SK-N-MC (cell line): ENCODE measurements at places on chromosomes 5 and 9.

DNA sequence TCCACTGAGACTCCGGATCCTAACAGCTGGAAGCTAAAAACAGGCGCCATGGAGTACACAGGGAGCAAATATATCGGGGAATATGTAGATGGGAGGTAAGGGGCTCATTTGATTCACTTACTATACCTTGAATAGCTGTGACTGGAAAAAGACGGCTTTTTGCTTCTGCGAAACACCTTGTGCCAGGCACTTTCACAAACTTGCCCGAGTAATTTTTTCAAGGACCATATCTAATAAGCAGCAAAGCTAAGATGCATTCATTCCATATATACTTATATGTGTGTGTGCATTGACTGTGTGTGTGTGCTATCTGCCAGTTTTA, 178 bp downstream of the MORN5 start:
- no peak for DNase-seq

- no peak for DNase-seq
These were observed 194.1 kb upstream of the PANK3 start for GRCh38 chr5:168773226-168773625.

- no peak for DNase-seq
These were observed 285.4 kb downstream of the TMEM232 start for GRCh38 chr5:110441035-110441434.

DNA sequence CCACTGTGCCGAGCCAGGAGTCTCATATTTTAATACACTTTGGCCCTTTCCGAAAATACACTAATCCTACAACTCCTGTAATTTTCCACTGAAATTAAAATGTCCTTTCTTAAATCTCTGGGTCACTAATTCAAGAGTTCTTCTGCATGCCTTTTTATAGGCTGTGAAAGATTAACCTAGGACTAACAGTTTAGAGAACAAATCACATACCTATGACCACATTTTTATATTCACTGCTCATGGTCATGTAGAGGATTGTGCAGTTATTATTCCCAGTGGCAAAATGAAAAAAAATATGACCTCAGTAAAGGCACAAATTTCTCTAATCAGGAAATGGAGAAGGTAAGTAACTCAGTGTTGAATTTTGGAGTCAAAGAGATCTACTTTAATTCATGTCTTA, 33.4 kb downstream of the SLCO4C1 start:
- no peak for DNase-seq

GRCh38 chr5:115892021-115892420, 50.3 kb downstream of the AP3S1 start:
- DNase-seq: no peak

- no peak for DNase-seq
These were observed 57.5 kb upstream of the ICE1 start for GRCh38 chr5:5364932-5365331.

DNA sequence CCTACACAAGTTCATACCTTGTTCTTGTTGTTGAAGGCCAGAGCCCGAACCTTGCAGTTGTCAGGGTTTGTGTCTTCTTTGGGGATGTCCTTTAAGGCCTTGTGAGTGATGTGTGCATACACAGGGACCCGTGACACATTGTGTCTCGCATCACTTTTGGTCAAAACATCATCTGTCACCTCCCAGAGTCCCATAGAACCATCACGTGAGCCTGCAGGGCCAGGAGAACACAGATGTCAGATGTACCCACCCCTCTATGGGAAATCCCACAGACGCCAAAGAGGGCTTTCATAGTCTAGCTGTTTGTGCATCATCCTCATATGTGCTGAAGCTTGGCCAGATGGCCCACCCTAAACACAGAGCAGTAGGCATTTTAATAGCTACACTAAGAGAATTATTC, 28.2 kb downstream of the DCAF12 start:
- DNase-seq: no peak

- DNase-seq: peak; percentile 77
These were observed 129.6 kb upstream of the CNTLN start for GRCh38 chr9:17005056-17005823.

DNA sequence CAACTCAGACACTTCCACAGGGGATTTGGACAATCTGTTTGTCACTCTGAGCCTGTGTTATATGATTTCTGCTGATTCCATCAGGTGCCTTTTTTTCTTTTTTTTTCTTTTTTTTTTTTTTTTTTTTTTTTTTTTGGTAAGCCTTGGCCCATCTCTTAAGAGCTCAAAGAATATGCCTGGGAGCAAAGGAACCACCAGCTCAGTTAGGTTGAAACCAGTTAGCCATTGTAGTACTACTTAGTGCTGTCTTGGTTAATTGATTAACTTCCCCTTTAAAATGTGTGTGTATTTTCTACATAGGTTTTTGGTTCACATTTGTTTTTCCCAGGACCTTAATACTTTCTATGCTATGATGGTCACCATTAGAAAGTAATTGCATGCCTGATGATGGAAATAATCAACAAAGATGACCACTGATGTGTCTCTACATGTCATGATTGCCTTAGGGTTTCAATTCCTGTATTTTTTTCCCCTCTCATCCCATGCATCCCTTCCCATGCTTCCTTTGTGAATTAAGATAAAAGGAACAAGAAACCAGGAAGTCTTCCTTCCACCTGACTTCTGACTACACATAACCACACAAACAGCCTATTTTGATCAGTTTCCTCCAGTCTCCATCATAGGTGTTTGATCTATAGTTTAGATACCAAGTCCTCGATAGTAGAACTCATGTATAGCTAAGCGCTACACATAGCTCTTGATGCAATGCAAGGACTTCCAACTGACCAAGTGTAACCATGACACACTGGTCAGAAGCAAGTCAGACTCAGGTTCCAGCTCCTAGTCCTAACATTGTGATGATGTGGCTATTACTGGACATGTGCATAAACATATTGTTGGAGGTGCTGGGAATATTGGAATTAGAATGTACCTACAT, 306.1 kb downstream of the EFNA5 start:
- DNase-seq: no peak

DNA sequence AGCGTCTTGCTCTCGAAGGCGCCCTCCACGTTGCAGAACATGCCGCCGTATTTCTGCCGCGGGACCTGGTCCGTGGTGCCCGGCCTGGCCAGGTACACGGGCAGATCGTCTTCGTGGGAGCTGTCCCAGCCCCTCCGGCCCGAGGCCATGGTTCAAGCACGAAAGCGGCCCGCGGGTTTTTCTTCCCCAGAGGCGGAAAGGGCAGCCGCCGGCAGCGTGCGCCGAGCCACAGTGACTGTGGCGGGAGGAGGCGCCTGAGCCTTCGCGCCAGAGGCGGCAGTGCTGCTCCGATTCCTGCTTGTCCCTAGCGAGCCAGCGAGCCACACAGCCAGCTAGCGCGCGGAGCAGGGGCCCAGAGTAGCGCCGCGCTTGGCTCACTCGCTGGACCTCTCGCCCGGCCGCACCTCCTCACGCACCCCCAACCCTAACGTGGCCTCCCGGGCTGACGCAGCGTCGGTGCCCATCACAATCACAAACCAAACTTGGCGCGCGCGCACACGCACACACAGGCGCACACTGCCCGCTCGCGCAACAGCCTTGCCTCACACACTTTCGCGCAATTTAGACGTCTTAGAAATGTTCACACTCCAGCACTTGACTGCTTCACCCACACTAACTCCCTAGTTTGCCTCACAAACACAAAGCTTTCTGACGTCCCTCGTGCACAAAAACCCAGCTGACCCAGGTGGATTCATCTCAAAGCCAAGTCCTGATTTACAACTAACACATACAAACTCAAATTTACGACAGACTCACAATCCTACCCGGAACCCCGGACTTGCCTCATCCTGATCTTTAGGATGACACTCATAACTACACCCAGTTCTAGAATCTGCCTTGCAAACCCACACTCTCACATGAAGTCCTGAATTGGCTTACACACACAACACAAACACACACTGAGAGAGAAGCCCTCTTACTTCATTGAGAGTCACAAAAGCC, at the start of gene DPYSL3:
Gene DPYSL3, minus strand, starts transcription at position 359 of the 942 bp plus-strand sequence. Its CDS starts 210 bp downstream, at position 149.
- DNase-seq: no peak

DNA sequence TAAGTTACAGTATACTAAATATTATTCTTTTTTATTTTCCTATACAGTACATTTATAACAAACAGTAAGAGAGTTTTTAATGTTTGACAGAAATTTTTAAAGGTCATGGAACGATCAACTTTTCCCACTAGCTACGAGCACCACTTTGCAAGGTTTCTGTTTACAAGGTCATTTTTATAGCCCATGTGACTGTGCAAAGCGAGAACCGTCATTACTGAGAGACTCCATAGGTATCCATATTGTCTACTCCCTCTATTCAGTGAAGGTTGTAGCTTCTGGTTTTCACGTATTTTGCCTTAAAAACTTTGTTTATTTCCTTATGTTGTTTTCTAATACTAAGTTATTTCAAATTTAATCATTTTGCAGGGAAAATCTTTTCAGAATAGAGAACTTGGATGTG, 186.3 kb upstream of the RGMB start:
- no peak for DNase-seq

GRCh38 chr5:137448868-137449267, 50.3 kb downstream of the SPOCK1 start:
- DNase-seq: no peak

DNA sequence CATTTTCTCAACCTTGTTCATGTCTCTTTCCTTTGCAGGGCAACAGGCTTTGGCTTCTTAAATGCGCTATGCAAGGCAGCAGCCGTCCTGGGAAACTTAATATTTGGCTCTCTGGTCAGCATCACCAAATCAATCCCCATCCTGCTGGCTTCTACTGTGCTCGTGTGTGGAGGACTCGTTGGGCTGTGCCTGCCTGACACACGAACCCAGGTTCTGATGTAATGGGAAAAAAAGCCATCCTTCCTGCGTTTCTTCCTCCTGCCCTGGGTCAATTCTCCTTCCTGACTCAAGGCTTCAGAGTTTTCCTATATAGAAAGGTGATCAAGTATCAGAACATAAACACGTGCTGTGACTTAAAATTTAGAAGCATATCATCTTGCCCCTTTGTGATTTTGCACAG, 77.8 kb upstream of the IQGAP2 start:
- no peak for DNase-seq

DNA sequence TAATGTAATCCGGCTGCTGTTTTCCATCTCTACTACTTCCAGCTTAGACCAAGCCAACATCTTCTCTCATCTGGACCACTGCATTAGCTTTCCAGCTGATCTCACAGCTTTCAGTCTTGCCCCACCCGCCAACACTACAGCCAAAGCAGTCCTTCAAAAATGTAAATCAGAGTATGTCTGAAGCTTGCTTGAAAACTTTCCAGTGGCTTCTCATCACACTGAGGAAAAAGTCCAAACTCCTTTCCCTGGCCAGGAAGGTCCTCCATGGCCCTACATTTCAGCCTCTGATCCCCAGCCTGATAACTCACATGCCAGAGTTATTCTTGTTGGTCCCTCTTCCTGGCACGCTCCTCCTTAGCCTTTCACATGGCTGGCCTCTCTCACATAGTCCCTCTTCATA, 38.5 kb downstream of the TTC1 start:
- DNase-seq: no peak

DNA sequence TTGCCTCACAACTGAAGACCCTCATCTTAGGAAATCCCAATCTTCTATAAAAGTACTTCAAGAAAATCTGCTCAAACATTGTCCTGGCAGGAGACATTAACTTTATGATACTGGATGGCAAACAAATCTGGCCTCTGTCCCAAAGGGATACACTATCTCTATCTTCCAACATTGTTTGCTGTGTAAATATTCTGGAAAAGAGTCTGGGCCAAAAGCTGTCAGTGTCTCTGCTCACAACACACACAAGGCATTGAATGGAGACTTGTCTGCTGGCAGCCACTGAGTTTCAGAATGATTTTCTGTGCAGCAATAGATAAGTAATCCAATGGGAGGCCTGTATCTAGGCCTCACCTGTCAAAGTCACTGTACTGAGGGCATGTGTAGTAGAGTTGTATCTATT, 471.1 kb downstream of the DMAC1 start:
- no peak for DNase-seq

GRCh38 chr9:124283228-124283814, 25.6 kb downstream of the NEK6 start:
- DNase-seq: no peak

DNA sequence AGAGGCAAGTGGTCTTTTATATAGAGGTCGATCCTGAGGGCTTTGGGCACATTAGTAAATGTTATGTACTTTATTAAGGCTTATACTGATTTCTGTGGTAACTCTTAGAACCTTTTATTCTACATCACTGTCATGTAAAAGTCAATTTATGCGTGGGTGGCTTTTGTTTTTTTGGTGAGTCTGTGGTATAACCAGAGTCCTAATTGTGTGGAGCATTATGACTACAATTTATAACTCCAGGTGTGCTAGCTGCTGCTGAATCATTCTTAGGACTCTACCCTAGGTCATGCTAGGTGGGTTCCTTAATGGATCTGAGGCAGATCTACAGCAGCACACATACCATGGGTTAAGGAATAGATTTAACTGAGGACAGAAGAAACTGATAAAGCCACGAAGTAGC, 33.9 kb upstream of the KCNN2 start:
- DNase-seq: no peak

DNA sequence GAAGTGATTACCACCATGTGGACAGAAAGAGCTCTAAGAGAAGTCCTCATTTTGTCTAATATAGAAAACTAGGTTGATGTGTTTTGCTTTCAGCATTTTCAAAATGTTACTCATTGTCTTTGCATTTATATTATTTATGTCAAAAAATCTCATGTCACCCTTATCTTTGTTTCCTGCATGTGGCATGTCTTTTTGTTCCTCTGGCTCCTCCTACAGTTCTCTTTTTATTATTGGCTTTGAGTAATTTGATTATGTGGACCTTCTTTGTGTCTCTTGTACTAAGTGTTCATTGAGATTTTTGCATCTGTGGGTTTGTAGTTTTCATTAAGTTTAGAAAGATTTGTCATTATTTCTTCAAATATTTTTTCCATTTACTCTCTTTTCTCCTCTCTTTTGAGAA, 58.8 kb downstream of the GNG10 start:
- no peak for DNase-seq

GRCh38 chr5:131288328-131288727, 24.5 kb downstream of the CDC42SE2 start:
- DNase-seq: no peak

- no peak for DNase-seq
These were observed 76.7 kb upstream of the CHD1 start for GRCh38 chr5:99005506-99005905.

DNA sequence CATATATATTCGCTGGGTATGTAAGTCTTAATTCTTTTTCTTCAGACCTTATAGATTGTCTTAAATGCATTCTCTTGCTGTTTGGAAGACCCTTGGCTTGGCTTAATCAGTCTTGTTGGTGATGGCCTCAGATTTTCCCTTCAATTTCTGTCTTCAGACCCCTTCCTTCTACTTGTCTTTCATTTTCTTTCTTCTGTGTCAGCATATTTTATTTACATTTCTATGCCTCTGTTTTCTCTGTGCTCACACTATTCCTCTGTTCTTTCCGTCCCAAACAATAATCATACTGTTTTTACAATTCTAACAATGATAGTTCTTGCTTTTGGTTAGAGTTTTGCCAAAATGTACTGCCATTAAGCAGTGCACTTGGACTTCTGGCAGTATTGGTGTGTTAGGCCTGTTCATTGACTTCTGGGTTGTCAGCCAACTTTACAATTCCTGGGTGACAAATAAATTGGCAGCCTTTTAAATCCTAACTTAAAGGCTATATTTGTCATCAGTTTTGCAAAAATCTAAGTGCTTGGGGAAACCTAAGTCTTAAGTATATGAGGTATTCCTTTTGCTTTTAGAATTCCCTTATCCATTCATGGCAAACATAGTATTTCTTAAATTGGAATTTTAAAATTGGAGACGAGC, 8.0 kb downstream of the SRFBP1 start:
- no peak for DNase-seq
